CD4-positive, alpha-beta T cell treated with Interleukin-6 at 100 ng/mL for 8 hours (primary cell): ENCODE measurements at places on chromosomes 5 and 9.
A peak's percentile ranks its signal among the peaks of the same experiment; 100 is the strongest.

- DNase-seq, result no peak
Observed at GRCh38 chr5:3022665-3023064, 271.2 kb upstream of the IRX2 start.

- DNase-seq, result no peak
Observed at GRCh38 chr5:79666758-79667157, 22.9 kb upstream of the CMYA5 start.

GRCh38 chr5:19193631-19194030, 794.4 kb downstream of the CDH18 start:
- DNase-seq, result no peak

GRCh38 chr5:177576169-177576568, 15.8 kb upstream of the TMED9 start:
- no peak for DNase-seq

DNA sequence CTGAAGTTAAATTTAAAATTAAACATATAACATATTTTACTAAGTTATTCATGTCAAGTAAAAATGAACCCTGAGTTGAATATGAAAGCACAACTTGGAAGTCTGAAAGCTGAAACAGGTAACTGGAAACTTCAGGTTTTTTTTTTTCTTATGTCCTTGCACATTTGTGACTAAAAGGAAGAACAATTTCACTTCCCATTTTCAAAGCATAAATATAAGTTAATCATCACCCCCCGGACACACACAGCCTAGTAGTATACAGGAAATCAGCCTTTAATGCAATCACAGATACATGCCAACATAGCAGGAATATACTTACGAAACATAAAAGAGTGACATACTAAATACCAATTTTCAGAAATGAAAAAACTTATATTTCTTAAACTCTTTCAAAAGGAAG, 225.9 kb downstream of the RFX3 start:
- no peak for DNase-seq

DNA sequence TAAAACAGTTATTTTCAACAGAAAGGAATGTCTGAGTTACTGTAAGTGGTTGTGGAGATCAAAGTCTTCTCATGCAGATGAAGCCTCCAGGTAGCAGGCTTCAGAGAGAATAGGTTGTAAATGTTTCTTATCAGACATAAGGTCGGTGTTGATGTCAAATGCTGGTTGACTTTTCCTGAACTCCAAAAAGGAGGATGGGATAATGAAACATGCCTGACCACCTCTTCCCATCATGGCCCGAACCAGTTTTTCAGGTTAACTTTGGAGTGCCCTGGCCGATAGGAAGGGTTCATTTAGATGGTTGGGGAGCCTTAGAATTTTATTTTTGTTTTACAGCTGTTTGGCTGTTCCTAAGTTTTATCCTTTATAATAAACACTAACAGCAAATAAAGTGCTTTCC, 478.4 kb downstream of the ACTL7B start:
- no peak for DNase-seq

GRCh38 chr5:14545308-14545707, 36.3 kb upstream of the OTULINL start:
- no peak for DNase-seq

DNA sequence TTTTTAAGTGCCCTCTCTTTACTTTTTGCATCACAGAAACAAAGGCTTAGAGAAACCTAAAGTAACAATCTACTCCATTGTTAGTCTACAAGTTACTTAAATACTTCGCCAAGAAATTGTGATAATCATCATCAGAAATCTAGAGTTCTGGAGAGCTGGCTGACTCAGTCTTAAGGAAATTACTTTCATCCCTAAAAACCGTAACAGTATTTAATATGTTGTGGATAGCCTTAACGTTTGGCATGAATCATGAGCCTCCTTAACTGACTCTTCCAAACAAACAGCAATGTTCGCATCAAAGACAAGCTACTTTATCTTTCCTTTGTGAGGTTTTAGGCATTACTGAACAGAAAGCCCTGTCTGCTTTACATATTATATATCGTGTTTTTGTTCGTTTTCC, 128.7 kb downstream of the NIPBL start:
- no peak for DNase-seq

- DNase-seq, result no peak
Observed at GRCh38 chr5:10364186-10364689, 10.7 kb downstream of the MARCHF6 start.

DNA sequence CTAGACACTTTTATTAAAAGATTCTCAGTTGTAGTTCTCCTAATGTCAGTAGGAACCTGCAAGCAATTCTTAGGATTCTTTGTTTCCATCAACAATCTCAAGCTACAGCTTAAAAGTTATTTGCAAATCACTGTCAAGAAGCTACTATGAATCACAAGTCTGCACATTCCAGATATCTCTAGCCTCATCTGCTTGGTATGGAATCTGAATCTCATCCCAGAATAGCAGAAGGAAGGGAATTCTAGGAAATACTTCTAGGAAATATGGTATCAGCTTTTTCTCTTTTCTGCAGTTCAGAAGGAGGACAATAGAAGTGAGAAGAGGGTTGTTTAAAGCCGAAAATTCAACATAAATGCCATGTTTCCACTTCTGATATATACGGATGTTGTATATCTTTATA, 792.2 kb upstream of the CDH9 start:
- no peak for DNase-seq

DNA sequence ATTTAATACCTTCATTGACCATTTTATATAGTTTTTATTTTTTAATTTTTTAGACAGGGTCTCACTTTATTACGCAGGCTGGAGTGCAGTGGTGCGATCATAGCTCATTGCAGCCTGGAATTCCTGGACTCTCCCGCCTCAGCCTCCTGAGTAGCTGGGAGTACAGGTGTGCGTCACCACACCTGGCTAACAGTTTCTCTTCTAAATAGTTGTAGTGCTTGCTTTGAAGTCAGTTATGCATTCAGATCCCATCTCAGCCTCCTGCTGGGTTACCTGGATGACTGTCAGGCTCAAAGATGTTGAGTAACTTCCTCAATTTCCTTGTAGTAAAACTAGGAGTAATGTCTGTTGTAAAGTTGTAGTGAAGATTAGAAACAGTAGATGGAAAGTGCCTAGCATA, 21.4 kb downstream of the SNX18 start:
- DNase-seq, result no peak

DNA sequence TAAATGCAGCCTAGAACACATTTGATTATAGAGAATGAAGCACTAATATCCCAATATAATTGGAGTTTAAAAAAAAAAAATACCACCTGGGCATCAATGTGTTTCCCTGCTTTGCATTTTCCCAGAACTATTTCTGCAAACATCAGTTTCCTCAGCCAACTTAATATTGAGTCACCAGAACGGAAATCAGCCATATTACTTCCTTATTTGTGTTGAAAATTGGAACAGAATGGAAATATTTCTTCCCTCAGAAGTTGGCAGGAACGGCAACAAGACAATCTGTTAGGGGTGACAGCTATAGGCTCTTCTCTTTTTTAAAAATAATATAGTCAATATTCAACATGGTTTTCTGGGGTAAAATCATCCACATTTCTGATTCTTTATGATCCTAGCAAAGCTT, 4.0 kb downstream of the MFAP3 start:
- no peak for DNase-seq

DNA sequence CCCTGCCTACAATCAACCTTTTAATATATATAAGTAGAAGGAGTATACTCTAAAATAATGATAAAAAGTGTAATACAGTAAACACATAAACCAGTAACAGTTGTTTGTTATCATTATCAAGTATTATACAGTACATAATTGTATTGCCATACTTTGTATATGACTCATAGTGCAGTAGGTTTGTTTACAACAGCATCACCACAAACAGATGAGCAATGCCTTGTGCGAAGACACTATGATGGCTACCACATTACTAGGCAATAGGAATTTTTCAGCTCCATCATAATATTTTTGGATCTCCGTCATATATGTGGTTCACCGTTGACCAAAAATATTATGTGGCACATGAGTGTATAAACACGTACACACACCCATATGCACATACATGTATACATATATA, 69.7 kb upstream of the APC start:
- DNase-seq, result no peak

DNA sequence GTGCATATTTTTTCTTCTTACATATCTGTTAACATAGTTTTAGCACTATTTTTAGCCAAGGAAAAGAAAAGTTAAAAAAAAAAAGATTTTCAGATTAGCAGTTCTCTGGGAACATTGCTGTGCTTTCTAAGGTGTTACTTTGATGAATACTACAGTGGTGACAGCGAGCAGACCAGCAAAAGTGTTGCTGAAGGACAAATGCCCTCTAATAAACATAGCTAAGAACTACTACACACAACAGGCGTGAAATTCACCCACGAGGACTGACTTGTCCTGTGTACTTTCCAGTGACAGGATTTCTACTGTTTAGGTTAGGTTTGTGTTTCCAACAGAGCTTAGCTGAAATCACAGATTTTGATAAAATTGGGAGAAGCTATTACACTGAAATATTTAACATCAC, 153.8 kb downstream of the HCN1 start:
- no peak for DNase-seq

- DNase-seq, result no peak
Observed at GRCh38 chr5:30659417-30659816, 534.1 kb upstream of the CDH6 start.

- peak; percentile 54 for DNase-seq
Observed at GRCh38 chr5:40277161-40277906, 402.4 kb upstream of the PTGER4 start.

- no peak for DNase-seq
Observed at GRCh38 chr5:113446358-113446927, 11.7 kb upstream of the TSSK1B start.

- DNase-seq, result no peak
Observed at GRCh38 chr9:13478160-13478559, 198.7 kb upstream of the MPDZ start.

GRCh38 chr9:95268681-95269080, 48.8 kb downstream of the FANCC start:
- no peak for DNase-seq

- no peak for DNase-seq
Observed at GRCh38 chr5:132313961-132314432, 19.8 kb downstream of the SLC22A4 start.

- no peak for DNase-seq
Observed at GRCh38 chr5:140303966-140304365, 1.1 kb upstream of the PFDN1 start.

DNA sequence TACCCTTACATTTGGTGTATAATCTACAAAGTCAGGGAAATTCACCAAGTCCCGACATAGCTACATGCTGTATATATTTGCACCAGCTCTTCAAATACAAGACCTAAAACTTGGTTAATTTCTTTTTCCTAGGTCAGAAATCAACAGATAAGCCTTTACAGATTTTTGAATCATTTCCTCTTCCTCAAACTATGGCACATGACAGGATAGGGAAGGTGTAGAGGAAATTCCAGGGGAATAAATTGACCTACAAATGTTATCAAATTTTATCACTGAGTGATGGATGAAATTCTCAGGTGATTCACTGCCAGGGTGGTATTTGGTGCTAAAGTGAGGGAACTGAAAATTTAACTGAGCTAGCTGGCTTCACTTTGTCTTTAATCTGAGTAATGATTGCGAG, 360.0 kb downstream of the BNC2 start:
- no peak for DNase-seq

- peak; percentile 24 for DNase-seq
Observed at GRCh38 chr5:43193181-43193893, 1.3 kb downstream of the NIM1K start.

DNA sequence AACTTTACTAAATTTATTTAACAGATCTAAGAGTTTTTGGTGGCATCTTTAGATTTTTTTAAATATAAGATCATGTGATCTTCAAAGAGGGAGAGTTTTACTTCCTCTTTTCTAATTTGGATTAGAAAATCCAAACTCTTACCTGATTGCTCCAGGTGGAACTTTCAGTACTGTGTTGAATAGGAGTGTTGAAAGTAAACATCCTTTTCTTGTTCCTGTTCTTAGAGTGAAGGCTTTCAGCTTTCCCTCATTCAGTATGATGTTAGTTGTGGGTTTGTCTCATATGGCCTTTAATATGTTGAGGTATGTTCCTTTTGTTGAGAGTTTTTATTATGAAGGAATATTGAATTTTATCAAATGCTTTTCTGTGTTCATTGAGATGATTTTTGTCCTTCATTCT, 650.0 kb upstream of the SGCD start:
- DNase-seq, result no peak

- no peak for DNase-seq
Observed at GRCh38 chr5:51983161-51983560, 599.9 kb downstream of the ISL1 start.

- no peak for DNase-seq
Observed at GRCh38 chr5:73471654-73472053, 23.1 kb upstream of the FOXD1 start.

GRCh38 chr9:73459817-73460216, 308.2 kb downstream of the ANXA1 start:
- DNase-seq, result no peak

DNA sequence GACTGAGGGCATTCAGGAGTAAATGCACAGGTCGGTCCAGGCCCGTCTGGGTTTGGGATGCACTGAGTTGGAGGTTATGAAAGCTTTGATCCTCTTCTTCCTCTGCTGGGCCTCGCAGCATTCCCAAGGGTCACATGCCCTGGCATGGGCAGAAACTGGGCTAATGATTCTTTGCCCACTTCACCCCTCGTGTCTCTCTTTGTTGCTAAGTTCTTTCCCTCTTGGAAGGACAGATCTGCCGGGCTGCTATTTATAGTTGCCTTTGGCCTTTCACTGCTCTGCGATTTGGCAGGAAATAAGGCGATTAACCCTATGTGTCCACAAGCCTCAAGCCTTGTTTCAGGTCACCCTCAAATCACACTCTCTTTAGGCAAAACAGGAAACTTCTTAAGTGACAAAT, 66.9 kb downstream of the ENTREP1 start:
- no peak for DNase-seq
